ENCODE measurements at places on chromosomes 2 and 18. TPM values are rescaled to one million over a fixed set of nuclear protein-coding genes. Genes with fewer than 3 reads are reported as not detected.

The GPR35 gene
- not detected for total RNA-seq

The KLHL29 gene
- 3.1 TPM for total RNA-seq

The ADRA2B gene
- not detected for total RNA-seq

The COL4A3 gene
- not detected for total RNA-seq

The NEU4 gene
- total RNA-seq, result not detected

The HTR2B gene
- 0.64 TPM for total RNA-seq

The FTCDNL1 gene
- total RNA-seq, result 0.93 TPM
